NCI-H187 treated with DMSO at 0.1 percent for 48 hours (cell line): ENCODE measurements at places on chromosomes 2 and 18.

DNA sequence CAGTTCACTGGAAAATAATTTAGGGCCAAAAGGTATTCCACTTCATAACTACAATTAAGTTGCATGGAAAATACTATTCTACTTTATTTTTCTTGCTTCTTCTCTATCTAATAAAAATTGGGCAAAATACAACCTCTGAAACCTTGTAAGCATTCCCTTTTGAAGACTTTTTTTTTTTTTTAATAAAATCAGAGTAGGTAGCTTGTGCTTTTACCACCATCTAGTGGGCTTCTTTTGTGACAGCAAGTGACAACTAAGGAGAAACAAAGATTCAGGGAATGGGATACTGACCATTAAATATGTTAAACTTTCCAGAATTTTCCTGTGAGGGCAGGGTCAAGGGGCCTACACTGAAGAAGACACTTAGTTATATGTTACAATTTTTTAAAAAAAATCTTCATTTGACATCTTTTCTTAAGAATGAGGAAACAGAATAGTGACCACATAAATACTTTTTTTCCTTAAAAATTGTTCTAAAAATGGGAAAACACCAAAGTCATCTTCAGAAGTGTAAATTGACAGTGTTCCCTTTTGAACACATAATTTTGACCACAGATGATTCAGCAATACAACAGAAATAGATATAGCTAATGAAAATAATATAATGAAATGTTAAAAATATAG lies 1183.2 kb upstream of the ACVR2A start:
- DNase-seq = no peak

DNA sequence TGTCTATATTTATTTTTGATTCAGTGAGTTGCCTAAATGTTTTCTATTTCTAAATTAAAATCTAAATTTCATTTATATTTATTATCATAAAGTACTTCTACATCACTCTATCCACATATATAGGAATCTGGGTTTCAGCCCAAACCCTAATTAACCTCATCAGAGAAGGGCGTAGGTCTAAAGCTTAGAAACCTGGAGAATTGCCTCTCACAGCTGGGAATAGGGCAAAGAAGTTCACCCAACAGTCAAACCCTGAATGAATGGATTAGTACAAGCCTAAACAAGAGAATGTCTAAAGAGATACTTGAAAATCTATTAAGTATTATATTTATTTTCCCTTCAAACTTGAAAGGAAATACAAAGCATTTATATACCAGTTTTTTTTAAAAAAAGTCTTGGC lies 26.2 kb downstream of the TFPI start:
- DNase-seq = no peak

DNA sequence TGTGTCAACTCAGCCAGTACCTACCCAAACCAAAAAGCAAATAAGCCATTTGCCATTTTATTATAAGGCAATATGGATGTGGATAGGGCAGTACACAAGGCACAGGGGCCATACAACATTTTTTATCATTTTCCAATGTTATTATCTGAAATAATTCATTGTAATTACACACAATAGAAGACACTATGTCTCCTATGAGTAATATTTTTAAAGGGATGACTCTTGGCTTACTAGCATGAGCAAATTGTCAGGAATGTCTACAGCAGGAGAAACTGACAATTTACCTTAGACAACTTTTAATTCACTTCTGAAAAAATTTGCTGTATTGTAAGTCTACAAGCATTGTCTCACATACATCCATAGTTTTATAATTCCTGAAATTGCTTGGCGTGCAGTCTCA lies 1193.9 kb upstream of the CELF4 start:
- DNase-seq = no peak

GRCh38 chr2:23592898-23593751 lies 208.1 kb downstream of the KLHL29 start:
- DNase-seq = no peak

- DNase-seq = no peak
Observed at GRCh38 chr2:76464310-76464709, 753.6 kb upstream of the GCFC2 start.

DNA sequence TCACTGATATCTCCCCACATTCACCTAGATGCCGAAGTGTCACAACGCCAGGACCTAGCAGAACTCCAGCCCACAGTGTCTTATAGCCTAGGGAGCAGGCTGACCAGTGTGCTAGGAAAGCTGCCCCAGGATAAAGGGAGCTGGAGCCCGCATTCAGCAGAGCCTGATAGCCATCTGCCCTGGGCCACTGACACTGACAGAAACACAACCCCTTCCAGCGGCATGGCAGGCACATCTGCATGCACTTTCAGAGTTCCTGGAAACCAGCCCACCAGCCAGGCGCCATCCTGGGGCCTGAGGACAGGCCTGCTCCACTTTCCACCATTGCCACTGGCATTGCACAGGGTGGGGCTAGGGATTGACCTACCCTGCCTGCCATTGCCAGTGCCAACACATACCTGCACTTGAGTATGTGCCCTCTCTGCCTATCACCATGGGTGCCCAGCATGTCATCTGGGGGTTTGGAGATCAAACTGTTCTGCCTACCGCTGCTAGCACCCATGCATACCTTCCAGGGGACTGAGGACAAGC lies 290.1 kb upstream of the KLHL14 start:
- DNase-seq = no peak

- DNase-seq = no peak
Observed at GRCh38 chr18:68498185-68498584, 216.7 kb downstream of the TMX3 start.

- no peak for DNase-seq
Observed at GRCh38 chr2:176160251-176160985, 3.3 kb downstream of the HOXD3 start.

DNA sequence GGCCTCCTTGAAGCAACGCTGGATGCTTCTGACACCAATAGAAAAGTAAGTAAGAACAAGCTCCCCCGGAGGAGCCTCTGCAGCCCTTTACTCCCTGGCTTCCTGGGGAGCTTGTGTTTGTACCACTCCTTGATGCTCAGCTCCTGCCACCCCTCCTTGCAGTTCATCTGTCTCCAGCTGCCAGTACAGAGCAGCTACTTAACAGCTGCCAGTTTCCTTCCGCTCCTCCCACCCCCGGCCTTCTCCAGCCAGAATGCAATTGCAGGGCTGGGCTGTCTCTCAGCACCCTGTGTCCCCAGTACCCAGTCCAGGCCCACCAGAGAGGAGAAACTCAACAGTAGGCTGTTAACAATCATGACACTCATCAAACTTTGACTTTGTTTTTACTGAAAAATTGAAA lies 109.4 kb downstream of the AOX1 start:
- no peak for DNase-seq
